HFFc6 (cell line): ENCODE measurements at places on chromosomes 2 and 18.
A peak's percentile ranks its signal among the peaks of the same experiment; 100 is the strongest.

- DNase-seq, result peak; percentile 8
Observed at GRCh38 chr2:162317861-162318327, 590 bp downstream of the IFIH1 start.

DNA sequence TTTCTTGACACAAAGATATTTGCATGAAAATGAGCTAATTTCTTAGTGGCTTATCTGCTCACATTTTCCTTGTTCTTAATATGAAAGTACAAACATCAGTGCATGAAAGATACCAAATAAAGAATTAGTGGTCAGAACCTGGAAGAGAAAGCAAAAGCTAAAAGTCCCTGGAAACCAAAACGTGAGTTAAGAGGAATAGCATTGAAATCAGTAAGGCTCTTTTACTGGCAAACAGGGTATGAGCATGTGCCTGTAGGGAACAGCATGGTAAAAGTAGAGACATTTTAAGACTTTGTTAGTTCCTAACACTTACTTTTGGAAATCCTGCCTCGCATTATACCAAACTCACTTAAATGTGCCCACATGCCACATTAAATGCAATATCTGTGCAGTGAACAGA is 31.9 kb upstream of the CWC22 start:
- DNase-seq, result peak; percentile 19

GRCh38 chr2:240457223-240458043 is 22.0 kb downstream of the GPC1 start:
- DNase-seq, result no peak

- DNase-seq, result peak; percentile 89
Observed at GRCh38 chr2:109513749-109514588, 99.8 kb downstream of the SEPTIN10 start.

GRCh38 chr2:54088191-54088634 is 27.2 kb upstream of the ACYP2 start:
- DNase-seq, result peak; percentile 8

DNA sequence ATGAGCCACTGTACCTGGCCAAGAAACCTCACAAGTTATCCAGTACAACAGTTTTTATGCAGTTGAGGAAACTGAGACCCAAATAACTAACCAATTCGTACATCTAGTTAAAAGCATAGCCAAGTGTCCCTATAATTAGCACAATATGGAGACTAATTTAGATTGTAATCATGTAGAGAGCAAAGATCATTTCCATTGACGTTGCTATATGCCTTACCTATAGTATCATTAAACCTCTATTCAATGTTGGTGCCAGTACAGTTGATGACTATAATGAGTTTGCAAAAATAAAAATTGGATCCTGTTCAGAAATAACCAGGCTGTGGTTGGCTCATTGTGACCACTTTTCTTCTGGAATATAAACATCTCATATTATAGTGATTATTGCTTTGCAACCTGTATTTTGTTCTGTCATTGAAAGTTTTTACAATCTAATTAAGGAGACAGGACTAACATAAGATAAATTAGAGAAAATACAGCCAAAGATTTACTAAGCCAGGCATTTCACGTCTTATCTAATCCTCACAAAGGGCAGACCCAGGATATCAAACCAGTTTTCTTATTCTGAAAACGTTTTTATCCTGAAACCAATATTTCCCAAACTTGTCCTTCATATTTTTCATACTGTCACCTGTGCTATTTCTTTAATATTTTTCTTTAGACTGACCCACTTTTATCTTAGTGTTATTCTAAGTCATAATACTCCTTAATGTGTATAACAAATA is 130.0 kb upstream of the STON1 start:
- DNase-seq, result no peak

DNA sequence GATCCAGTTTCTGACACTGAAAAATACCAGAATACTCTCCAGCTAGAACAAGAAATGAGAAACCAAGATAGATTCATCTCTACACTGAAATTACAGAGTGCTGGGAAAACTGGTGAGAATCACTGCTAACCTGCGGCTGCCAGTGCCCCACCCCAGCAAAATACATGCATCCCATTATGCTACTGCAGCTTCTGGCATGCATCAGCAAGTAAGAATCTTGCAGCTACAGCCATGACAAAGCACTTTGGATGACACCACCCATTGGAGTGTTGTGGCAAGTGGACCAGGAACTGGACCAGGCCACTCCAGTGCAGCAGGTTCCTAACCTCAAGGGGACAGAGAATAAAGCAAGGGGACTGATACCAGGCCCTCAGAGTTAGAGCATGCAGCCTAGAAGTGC is 378.8 kb upstream of the ETAA1 start:
- no peak for DNase-seq

DNA sequence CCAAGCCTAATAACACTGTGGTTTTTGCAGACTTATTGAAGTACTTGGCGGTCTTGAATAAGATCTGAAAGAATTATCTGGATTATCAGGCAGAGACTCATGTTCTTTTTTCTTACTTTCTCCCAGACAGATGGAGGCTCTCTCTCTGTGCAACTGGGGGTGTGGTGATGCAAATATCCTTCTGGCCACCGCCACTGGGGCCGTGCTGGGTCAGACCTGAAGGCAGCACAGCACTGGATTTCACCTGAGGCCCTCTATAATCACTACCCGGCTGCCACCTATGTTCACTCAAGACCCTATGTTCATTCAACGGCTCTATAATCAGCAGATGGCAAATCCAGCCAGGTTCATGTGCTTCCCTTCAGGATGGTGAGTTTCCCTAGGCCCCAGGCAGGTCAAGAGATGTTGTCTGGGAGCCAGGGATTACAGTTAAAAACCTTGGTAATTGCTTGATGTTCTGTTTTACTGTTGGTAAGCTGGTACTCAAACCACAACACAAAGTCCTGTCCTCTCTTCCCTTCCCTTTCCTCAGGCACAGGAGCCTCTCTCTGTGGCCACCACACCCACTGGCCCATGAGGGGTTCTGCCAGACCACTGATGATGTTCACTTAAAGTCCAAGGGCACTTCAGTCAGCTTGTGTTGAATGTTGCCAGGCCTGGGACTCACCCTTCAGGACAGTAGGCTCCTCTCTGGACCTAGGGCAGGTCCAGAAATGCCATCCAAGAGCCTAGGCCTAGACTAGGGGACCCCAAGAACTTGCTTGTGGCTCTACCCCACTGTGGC is 205.3 kb upstream of the GCFC2 start:
- no peak for DNase-seq

DNA sequence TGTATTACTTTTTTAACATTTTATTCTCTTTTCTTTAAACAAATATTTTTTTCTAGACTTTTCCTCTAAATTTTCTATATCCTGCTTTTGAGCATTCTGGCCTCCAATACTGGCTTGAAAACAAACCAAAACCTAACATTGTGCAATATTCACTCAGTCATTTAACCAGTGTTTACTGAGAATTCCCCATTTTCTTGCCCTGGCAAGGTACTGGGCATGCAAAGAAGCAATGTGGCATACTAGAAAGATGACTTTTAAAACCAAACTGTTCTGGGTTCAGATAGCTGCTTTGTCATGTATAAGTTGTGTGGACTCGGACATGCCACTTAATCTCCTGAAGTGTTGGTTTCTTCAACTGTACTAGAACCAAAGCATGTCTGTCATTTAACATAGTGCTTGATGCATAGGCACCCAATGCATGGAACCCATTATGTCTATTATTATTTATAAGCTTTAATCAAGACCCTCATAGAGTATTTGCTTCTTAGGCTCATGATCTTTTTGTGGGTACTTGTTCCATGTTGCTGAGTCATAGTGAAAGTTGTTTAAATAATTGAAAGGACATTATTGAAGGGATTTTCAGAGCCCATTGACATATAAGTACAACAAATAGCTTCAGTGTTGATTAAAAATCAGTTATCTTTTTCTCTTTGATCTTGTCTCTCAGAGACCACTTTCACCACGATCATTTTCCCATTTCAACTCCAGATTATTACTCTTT is 185.4 kb upstream of the OSR1 start:
- no peak for DNase-seq

GRCh38 chr2:191180713-191181112 is 29.9 kb upstream of the STAT4 start:
- DNase-seq, result peak; percentile 28

- DNase-seq, result peak; percentile 52
Observed at GRCh38 chr2:45458909-45459563, 152.0 kb downstream of the SRBD1 start.

GRCh38 chr2:69570474-69570873 is 73.1 kb downstream of the AAK1 start:
- no peak for DNase-seq

GRCh38 chr2:77479895-77480294 is 42.3 kb downstream of the LRRTM4 start:
- DNase-seq, result no peak

GRCh38 chr2:36411962-36412444 is 56.4 kb downstream of the CRIM1 start:
- no peak for DNase-seq

DNA sequence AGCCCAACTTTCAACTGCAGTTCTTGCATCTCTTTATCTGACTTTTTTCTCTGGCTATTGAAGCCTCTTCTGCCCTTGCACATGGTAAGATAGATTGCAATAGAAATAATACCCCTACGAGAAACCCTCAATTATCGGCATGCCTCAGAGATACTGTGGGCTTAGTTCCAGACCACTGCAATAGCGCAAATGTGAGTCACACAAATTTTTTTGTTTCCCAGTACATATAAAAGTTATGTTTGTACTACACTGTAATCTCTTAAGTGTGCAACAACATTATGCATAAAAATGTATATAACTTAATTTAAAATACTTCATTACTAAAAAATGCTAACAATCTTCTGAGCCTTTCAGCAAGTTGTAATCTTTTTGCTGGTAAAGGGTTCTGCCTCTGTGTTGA is 124.7 kb downstream of the PDE1A start:
- peak; percentile 48 for DNase-seq

- DNase-seq, result no peak
Observed at GRCh38 chr2:221708902-221709301, 136.8 kb upstream of the EPHA4 start.

DNA sequence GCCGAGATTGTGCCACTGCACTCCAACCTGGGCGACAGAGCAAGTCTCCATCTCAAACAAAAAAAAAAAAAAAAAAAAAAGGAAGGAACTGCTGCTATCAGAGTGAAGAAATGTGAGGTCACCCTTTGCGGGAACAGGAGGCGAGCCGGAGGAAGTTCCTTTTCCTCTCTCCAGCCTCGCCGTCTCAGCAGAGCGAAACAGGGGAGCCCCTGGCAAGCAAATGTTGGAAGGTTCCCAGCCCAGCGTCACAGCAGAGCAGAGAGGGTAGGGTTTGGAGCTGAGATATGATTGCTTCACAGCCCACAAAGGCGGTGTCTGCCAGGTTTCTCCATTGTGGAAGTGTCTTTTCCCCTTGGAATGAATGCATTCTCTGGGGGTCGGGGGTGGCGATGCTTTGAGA is 28.5 kb downstream of the SLC20A1 start:
- DNase-seq, result no peak

GRCh38 chr2:57181315-57182038 is 865.1 kb upstream of the VRK2 start:
- no peak for DNase-seq

DNA sequence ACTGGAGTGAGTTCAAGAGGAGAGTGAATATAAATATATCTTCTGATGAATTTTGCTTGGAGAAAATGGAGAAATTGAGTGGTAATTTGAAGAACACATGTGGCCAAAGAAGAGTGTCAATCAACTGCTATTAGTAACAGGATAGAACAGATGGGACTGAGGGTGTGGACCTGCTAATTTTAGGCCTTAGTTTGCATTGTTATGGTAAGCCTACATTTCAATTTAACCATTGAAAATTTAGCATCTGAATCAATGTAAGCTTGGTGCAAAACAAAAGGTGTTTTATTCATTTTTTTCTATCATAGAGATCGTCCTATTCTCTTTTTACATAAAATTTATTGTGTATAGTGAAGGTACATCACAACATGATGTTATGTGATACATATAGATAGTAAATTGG is 42.1 kb upstream of the CDH19 start:
- DNase-seq, result no peak

DNA sequence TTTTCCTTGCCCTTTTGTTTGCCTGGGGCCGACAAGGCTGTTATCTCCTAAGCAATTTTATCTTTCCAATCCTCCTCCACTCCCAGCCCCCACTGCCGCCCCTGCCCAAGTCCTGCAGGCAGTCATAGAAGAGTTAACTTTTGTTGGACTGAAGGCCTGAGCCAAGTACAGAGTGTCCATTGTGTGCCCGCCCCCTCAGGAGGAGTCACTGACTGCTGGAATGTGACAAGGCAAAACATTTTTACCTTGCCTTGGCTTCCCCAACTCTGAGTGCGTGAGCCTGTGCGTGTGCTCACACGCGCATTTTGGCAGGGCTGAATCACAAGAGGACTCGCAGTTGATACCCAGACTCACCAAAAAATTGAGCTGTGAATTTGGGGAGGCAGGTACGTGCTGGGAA is 16.2 kb downstream of the SETBP1 start:
- no peak for DNase-seq

DNA sequence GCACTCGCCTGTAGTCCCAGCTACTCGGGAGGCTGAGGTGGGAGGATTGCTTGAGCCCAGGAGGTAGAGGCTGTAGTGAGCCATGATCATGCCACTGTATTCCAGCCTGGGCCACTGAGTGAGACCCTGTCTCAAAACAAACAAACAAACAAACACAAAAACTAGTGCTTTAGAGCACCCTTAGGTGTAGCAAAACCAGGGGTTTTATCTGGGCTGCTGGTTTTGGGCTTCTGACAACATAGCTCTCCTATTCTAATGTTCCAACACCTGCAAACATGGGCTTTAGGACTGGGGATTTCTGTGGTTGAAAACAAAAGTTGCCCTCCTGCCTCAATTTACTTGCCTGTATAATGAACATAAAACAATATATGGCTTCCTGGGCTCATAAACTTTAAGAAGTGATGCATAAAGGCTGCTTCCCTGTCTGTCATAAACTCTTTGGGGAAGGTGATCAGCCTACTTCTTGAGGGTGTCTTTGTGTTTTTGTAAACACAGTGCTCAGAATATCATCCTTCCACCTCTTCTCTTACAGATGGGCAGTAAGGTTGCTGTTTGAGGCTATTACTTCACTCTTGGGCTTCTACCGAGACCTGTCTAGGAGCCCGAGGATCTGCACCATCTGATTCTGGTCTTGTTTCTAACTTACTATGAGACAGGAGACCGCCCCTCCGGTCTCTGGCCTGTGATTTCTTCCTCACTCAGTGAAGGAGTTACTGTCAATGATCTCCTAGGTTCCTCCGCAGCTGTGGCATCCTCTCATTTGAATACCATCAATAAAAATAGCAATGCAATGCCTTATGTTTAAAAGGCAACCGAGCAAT is 246.5 kb downstream of the MYCN start:
- no peak for DNase-seq

DNA sequence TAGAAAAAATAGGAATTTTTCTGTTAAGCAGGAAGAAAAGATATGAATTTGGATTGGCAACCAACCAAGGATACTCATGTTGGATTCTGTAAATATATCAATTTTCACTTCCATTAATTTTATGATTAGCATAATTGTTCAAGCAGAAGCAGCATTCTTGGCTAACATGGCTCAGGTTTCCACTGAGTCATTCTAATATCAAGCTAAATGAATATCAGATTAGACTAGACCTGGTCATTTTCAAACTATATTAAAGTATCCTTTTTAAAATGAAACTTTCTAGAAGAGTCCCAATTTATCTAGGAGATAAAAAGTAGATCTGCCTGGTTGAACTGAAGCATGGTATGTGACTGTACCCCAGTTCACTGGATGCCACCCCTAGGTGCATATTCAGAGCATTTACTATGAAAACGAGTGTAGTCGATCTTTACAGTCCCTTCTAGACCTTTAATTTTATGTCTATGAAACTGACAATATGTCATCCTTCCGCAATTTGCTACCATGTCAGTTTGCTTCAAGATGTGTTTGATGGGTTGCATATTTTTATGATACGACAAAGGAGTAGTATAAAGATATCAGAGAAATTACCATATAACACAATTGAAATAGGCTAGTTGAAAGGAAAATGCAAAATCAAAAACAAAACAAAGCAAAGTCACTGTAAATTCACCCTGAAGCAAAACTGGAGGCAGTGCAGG is 704.9 kb downstream of the ERBB4 start:
- no peak for DNase-seq
